ENCODE measurements at places on chromosomes 3 and 15.

DNA sequence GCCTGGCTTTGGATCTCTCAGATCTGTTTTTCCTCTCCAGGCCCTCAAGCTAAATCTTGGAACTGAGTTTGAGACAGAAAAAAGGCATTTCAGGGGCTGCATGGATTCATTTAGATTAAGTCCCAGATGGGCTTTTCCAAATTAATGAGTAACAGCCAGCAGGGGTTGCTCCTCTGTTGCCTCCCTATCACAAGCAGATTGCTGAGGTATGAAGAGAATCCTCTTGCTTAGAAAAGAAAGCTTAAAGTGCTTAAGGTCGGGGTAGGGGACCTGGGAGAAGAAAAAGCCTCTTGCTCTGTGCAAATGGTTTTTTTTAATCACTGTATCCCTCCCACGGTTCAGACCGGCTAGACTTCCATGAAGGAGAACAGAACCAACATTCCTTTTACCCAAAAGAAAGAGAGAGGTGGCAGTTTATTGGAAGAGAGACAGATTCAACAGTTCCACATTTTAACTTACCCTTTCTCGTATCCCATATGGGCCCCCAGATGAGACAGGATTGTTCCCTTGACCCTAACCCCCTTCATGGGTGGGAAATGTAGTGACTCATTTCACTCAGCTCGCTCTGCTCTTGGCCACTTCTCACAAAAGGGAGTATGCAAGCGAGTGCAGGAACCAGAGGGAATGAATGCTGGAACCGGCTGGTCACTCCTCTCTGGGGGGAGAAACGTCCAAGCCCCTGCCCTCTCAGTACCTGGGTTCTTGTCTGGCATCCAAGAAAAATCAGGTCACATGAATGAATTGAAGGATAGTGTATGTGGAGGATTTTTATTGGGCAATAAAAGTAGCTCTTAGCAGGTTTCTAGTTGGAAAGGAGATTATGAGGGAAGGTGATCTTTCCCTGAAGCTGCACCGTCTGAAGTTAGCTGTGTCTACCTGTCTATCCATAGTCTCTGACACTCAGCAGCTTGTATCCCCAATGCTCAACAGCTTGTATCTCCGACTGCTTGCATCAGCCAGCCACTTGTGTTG is 745.2 kb downstream of the SI start:
- DNase-seq = no peak

GRCh38 chr3:190605385-190605784 is 91.5 kb downstream of the IL1RAP start:
- DNase-seq = no peak

GRCh38 chr3:109114746-109115145 is 3.2 kb downstream of the MORC1 start:
- no peak for DNase-seq

GRCh38 chr15:20356911-20357480 is 184.6 kb downstream of the GOLGA6L6 start:
- no peak for DNase-seq

- DNase-seq = no peak
Observed at GRCh38 chr3:81650187-81650586, 111.3 kb downstream of the GBE1 start.

DNA sequence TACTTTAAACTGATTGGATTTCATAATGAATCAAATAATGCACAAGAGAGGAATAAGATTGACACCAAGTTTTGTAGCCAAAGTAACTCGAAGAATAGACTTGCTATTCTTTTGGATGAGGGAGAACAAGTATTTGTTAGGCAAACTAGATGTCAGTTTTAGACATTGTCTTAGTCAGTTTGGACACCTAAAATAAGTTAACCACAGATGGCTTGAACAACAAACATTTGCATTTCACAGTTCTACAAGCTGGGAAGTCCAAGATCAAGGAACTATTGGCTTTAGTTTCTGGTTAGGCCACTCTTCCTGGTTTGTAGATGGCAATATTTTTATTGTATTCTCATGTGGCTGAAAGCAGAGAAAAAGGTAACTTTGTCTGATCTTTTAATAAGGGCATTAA is 61.3 kb upstream of the OSTN start:
- no peak for DNase-seq

- DNase-seq = no peak
Observed at GRCh38 chr3:35663471-35663870, 24.1 kb downstream of the ARPP21 start.

- peak; percentile 77 for DNase-seq
Observed at GRCh38 chr15:41558400-41559238, at the start of gene TYRO3. TSS of gene TYRO3 (plus strand) at chr15:41559212. CDS start at chr15:41559258, 46 bp downstream.

- no peak for DNase-seq
Observed at GRCh38 chr15:83282141-83282540, 2.3 kb downstream of the BNC1 start.

DNA sequence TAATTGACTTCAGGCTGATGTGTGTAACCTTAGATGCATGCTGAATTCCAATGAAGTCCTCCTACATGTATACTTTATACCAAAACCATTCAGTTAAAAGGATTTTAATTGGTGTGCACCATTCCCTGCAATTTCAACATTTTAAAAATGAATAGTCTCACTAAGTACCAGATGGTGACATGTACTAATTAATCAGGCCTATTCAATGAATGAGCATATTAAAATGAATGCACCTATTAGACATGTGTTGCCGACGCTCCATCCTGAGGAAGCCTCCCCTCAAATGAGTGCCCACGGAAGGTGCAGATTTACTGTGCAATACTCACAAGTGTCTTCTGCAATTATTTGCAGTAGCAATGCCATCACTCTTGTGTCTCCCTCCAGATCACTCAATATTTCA is 124.7 kb upstream of the TSPAN3 start:
- DNase-seq = no peak

- no peak for DNase-seq
Observed at GRCh38 chr3:52892290-52892624, 5.1 kb downstream of the STIMATE start.

GRCh38 chr15:40852529-40852928 is 8.7 kb downstream of the SPINT1 start:
- DNase-seq = no peak

GRCh38 chr3:106381939-106382335 is 513.1 kb upstream of the CBLB start:
- DNase-seq = no peak

DNA sequence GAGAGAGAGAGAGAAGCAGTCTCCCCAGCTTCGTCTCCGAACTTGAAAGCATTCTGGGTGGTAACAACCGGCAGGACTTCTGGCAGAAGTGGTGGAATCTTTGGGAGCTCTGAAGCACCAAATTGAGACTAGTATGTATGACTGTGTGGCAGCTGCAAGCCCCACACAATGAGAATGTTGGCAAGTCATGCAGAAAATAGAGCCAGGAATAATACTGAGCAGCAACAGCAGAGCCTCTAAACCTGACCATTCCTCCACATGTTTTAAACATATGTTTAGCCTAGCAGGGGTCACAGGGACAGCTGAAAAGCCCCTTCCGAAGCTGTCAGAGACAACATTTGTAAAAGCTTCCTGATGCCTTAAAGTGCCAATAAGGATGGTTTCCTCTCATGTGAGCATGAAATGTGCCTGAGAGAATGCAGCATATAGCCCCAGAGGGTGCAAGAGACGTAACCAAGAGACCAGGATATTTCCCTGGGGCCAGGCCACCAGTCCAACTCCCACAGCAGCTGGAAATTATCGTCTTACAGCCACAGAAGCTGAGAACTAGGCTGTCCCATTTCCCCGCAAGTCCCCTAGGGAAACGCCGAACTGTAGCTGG is 178.6 kb upstream of the CCDC54 start:
- DNase-seq = no peak

GRCh38 chr3:109943181-109943580 is 605.8 kb upstream of the DPPA4 start:
- DNase-seq = no peak

DNA sequence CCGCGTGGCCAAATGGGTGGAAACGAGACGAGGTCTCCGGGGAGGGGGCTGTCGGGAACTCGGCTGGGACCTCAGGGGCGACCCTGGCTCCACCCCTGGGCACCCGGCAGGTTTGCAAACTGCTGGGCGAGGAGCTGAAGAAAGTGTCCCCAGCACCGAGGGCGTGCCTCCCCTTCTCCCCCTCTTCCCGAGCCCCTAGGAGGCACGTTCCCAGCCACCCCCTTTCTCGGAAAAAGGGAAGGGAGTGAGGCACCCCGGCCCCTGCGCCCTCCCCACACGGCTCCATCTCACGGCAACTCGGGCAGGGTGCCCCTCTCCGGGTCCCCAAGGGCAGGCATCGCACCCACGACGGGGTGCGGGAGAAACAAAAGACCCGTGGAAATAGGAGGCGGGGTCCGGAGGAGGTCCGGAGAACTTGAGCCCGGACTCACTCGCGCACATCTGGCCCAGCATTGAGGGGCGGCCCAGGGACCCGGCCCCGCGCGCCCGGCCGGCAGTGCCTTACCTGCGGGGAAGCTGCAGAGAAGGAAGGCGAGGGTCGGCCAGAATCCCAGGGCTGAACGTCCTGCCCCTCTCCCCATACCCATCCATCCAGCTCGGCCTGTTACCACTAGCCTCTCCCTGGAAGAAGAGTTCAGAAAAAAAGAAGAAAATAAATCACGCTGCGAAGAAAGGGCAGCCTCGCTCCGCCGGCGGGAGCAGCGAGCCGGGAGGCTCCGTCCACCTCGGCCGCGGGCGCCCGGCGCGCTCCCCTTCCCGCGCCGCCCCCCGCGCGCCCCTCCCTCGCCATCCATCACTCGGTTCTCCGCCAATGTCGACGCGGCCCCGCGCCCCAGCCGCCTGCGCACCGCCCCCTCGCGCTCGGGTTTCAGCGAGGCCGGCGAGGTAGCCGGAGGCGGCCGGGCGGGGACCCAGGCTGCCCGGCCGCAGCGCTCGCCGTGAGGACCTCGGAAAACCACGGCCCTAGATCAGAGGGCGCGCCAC is 16.3 kb downstream of the RGMA start:
- DNase-seq = no peak

DNA sequence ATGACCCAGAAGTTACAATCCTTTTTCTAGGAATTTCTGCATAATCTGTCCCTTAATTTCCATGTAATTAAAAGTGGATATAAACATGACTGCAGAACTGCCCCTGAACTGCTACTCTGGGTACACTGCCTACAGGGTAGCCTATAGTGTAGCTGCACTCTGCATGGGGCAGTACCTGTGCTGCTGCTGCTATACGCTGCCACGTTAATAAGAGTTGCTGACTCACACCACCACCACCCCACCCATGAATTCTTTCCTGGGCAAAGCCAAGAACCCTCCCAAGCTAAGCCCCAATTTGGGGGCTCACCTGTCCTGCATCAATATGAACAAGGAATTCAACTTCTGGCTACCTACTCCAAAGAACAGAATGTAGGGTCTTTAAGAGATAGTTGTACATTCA is 13.9 kb downstream of the HDGFL3 start:
- DNase-seq = no peak

DNA sequence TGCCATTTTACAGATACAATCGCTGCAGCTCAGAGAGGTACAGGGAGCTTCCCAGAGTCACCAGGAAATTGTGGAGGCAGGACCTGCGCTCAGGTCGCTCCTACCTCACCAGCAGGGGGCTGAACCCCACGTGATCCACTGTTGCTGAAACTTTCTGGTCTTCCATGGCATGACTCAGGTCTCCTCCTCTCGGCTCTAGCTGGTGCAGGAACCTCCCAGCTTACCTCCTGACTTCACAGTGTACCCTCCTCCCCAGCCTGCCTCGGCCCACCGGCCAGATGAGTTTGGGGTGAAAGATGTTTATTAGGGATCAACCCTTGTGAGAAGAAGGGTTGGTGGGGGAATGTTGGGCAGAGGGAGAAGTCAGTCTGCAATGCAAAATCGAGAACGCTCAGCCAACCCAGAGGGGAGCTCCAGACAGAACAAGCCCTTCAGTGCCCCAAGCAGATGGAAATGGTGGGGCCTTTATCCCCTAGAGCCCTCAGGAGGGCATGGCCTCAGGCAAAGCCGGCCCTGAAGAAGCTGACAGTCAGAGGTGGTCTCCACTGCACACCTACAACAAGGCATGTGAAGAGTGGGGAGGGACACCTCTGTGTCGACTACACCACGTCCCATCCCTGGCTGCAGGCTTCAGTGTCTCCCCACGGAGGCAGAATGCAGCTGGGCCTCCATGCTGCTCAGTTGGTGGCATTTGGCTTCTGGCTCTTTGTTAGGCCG is 118.6 kb upstream of the PRR20G start:
- no peak for DNase-seq

GRCh38 chr3:16720367-16720940 is 115.2 kb upstream of the DAZL start:
- DNase-seq = no peak

DNA sequence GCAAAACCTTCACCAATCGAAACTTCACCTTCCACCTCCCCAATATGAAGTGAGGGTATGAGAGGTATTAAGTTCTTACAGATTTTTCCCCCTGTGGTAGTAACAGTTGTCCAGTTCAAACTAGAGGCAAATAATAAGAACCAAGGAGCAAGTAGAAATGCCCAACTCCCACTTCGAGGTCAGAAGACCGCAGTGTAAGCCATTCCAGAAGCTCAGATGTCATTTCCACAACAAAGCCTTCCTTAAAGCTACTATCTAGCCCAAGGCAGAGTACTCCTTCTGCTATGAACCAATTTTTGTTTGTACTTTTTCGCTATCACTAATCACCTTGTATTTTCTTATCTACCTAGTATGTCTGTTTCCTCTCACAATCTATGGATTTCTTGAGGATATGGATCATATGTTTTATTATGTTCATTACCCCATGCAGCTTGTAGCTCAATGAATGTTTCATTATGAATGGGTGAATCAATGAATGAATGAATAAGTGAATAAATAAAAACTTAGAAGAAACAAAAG is 235.7 kb upstream of the KCNMB2 start:
- DNase-seq = no peak

DNA sequence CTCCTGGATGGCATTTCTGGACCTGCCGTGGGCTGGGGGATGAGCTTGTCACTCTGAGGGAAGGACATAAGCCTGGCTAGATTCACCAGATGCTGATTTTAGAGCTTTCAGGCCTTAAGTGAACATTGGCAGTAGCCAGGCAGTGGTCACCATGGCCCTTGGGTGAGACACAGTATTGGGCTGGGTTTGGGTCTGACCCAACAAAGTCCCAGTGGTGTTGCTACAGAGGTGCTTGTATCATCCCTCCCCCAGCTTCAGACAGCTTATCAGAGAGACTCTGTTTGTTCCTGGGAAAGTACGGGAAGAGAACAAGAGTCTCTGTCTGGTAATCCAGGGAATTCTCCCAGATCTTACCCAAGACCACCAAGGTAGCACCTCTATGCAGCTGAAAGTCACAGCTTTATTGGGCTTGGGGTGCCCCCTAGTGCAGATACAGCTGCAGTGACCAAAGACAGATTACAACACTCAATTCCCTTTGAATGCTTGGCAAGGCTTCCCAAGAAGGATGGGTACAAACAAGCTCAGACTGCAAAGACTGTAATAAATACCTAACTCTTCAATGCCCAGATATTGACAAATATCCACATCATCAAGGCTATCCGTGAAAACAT is 9.8 kb upstream of the RUVBL1 start:
- DNase-seq = no peak

- DNase-seq = no peak
Observed at GRCh38 chr3:7787871-7788828, 713.5 kb upstream of the LMCD1 start.

- no peak for DNase-seq
Observed at GRCh38 chr15:39852250-39852649, 67.8 kb downstream of the GPR176 start.

Data from stimulated activated CD8-positive, alpha-beta memory T cell treated with anti-CD3 and anti-CD28 coated beads, Interleukin-7, amount 100 ng/mL, for 4 hours (primary cell).